ENCODE measurements at places on chromosomes 7 and 10.

DNA sequence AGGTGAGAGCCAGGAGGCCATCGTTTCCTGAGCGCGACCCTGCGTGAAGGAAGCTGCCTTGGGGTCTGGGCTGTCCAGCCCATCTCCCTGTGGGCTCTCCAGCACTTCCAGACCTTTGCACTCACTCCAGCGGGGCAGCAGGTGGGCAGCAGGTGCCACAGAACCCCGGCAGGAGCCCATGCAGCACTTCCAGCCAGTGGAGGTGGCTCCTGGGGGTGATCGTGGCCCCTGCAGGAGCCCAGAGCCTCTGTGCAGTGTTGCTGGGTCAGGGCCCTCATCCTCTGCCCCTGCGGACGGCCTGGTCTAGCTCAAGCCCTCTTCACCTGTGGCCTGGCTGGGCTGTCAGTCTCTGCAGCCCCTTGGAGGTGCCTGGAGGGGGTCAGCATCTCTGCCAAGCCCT lies 59.9 kb downstream of the PWWP2B start:
- no peak for DNase-seq

GRCh38 chr7:104208421-104208780 lies 588 bp upstream of the ORC5 start:
- no peak for DNase-seq

DNA sequence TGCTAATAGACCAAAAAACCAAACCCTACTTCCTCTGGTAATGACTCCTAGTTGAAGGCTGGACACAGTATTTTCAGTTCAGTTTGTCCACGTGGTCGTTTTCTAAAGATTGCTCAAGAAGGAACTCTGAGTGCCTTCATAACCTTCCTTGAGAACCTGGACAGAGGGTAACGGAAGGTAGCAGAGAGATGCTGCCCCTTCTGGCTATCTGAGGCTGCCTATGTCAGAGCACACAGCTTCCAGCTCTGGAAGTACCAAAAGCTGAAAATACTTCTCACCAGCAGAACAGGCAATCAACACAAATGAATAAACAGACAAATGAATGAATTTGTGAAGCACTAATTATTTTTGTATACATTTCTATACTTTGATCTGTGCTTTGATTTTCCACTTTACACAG lies 85.2 kb downstream of the AMPH start:
- no peak for DNase-seq

GRCh38 chr10:58585435-58585834 lies 72.8 kb downstream of the BICC1 start:
- no peak for DNase-seq

DNA sequence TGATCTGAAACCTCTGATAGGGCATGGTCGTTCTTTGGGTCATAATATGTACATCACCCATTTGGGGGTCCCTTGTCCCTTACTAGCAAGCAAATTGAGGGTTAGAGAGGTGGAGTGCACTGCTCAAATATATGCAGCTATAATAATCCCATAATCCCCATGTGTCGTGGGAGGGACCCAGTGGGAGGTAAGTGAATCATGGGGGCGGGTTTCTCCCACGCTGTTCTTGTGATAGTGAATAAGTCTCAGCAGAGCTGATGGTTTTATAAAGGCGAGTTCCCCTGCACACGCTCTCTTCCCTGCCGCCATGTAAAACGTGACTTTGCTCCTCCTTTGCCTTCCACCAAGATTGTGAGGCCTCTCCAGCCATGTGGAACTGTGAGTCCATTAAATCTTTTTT lies 262.7 kb downstream of the BMPER start:
- DNase-seq: peak; percentile 5

- no peak for DNase-seq
Measured at GRCh38 chr7:85528581-85528980, 341.7 kb upstream of the SEMA3D start.

DNA sequence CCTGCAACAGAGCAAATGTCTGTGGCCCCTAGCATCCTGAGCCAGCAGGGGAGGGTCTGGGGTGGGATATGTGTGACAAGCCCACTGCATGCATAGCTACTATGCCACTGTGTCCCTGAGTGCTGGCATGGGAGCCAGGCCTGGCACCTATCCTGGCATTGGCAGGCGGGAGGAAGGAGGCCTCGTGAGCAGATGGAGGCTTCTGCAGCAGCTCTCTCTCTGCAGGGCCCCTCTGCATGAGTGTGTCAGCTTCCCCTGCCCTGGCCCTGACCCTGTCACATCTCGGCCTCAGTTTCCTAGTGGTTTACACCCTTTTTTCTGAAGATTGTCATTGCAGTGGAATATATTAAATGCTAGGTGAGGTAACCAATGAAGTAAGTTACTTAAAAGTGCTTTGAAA lies 13.1 kb upstream of the IMPDH1 start:
- no peak for DNase-seq

DNA sequence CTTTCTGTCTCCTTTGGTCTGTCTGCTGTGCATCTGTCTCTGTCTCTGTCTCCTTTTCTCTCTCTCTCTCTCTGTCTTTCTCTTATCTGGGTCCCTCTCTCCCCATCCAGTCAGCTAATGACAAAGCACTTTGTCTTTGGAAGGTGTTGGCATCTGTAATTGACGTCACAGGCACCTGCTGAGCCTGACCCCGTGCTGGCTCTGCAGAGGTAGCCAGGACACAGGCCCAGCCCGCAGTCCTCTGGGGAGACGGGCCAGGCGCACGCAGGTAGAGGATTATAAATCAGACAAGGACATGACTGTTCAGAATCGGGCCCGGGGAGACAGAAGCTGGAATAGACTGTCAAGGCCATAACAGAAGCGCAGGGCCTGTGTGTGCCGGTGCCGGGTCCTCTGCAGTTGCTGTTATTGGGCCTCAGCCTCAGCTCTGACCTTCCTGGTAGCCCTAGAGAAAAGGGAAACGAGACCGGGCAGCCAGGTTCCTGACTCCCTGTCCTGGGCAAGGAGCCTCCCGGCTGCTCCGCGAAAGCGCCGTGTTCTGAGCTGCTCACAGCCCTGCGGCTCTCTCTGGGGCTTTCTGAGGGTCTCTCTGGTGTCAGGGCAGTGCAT lies 10.7 kb upstream of the PSMG3 start:
- no peak for DNase-seq

GRCh38 chr10:51073453-51074237 lies 642 bp upstream of the PRKG1 start:
- DNase-seq: no peak

GRCh38 chr10:93076871-93077270 lies 3.2 kb downstream of the CYP26A1 start:
- no peak for DNase-seq

DNA sequence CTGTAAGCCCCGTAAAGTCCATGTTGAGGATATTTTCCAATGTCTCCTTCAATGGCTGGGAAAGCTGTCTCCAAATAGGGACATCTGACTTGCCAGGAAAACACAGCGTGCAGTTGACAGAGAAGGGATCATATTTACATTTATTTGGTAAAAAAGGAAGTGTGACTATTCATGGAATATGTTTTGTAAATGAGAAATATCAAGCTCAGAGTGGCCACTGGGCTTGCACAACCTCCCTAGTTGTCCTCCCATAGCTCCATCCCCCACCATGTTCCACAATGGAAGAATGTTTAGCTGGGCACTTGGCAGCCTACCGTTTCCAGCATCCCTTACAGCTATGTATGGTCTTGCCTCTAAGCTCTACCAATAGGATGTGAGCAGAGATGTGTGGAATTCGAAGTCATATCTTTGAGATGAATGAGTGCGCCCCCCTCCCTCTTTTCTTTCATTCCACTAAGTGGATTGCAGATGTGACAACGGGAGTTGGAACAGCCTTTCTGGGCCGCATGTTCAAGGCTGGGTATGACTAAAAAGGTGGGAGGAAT lies 306.6 kb upstream of the ZMIZ1 start:
- DNase-seq: no peak

GRCh38 chr7:139675127-139676125 lies 102.4 kb downstream of the HIPK2 start:
- no peak for DNase-seq

GRCh38 chr10:89263091-89263490 lies 11.5 kb upstream of the LIPA start:
- DNase-seq: no peak

- DNase-seq: no peak
Measured at GRCh38 chr7:5634107-5634950, 147.1 kb downstream of the RNF216 start.

DNA sequence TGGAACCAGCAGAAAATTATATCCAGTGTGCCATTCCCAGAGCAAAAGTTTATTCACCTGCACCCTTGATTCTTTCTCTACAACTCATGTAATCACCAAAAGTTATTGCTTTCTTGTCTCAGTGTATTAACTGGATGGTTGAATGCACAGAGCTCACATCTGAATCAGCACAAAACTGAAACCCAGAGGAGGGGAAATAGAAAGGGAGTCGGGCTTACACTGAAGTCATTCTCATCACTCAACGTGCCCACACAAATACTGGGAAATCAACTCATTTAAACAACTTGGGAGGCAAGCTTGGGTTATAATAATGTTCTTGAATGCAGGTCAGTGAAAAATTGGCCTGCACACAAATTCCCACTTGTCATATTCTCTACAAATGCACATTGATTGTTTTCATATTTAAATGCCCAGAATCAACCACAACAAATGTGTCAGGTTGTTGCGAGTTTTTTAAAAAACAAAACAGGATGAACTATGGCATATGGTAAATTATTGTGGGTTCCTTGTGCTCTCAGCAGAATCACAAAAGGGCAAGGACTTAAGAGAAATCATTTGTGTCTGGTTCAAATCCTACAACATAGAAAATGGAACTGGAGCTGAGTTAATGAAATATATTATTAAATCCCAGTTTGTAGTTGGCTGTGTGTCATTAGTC lies 125.9 kb upstream of the NOBOX start:
- no peak for DNase-seq

- no peak for DNase-seq
Measured at GRCh38 chr10:28094121-28094520, 95.2 kb upstream of the ODAD2 start.

GRCh38 chr10:2252096-2252495 lies 514.8 kb upstream of the ADARB2 start:
- DNase-seq: no peak

GRCh38 chr7:128812514-128813168 lies 17.6 kb upstream of the FLNC start:
- no peak for DNase-seq

- DNase-seq: peak; percentile 22
Measured at GRCh38 chr7:20532890-20533289, 82.6 kb upstream of the ABCB5 start.

DNA sequence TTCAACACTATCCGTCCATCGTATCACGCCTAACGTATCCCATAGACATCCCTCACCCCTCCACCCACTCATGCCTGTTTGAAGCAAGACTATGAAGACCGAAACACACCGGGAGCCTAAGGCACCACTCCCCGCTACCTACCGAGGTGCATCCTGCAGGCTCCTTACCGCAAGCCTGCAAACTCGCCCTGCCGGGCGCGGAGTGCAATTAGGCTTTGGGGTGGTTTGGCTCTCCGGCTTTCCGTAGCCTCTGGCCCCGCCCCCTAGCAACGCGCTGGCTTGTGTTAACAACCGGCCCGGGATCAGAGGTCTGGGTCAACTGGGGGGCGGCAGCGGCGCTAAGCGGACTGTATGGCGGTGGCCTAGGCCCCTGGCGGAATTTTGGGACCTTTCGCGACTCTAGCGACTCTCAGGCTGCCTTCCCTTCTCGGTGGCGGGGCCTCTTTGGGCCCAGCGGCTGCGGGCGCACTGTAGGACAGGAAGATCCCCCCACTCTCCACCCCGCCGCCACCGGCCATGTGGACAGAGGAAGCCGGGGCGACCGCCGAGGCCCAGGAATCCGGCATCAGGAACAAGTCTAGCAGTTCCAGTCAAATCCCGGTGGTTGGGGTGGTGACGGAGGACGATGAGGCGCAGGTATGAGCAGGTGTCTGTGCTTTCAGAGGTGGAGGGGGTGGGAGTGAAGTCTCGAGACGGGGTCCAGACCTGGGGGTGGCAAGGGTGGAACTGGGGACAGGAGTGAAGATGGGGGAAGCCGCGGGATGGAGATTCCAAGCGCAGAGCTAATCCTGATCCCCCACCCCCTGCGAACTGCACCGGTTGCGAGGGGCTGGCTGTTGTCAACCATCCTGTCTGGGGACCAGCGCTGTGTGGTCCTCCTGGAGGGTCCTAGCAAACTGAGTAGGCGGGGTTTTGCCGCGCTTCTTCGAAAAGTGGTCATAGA lies at the start of gene CFAP69:
CFAP69 (plus strand) TSS at position 266 of the 943 bp plus-strand sequence; CDS start at position 517, 251 bp downstream.
- peak; percentile 80 for DNase-seq

DNA sequence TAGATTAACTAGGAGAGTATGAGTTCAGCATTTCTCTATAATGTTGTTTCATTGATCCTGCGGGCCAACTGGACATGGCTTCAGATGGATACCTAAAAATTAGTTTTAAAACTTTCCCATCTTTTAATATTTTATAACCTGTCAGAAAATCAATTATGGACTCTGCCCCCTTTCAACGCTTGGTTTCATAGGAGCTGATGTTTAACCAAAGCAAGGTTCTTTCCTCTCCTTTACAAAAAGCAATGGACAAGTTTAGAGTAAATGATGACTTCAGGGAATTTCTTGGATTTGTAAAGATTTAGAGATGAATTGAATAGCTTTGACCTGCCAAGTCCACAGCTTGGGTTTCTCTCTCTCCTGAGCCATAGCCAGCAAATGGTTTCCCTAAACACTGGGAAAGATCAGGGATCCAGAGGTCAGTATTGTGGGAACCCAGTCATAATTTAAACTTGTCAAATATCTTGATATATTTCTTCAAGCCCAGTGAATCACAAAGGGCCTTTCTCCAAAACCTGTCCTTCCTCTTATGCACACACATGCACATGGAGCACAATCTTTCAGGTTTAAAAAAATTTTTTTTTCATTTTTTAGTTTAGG lies 177.1 kb downstream of the EVX1 start:
- peak; percentile 38 for DNase-seq

- DNase-seq: peak; percentile 70
Measured at GRCh38 chr10:24723788-24724380, at the start of gene ARHGAP21. TSS of gene ARHGAP21 (minus strand) at chr10:24723887. CDS start at chr10:24721899, 1,988 bp downstream.

DNA sequence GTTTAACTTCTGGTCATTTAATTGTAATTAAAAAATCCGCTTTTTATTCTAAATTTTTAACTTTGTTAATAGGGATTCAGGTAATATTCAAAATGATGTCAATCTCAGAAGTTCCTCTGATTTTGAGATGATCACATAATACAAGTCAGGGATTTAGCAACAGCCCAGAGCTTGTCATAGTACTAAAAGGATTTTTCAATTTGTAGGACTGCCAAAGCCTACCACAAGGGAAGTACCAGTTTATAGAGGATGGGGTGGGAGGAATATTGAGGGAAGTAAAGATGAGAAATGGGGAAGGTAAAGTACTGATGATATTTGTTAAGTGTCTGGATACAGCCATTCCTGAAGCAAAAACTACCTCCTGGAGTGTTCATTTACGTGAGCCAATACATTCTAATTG lies 278.2 kb upstream of the TEX47 start:
- no peak for DNase-seq

DNA sequence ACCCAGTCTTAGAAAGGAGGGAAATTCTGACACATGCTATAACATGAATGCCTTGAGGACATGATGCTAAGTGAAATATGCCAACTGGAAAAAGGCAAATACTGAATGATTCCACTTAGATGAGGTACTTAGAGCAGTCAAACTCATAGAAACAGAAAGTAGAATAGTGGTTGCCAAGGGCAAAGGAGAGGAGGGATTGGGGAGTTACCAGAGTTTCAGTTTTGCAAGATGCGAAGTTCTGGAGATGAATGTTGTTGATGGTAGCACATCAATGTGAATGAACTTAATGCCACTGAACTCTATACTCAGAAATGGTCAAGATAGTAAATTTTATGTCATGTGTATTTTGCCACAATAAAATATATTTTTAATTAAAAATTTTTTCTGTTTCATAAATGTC lies 38.9 kb downstream of the DRGX start:
- no peak for DNase-seq

Measured in HT1080 (cell line).